ENCODE measurements at places on chromosomes 2 and 18.

GRCh38 chr2:128715360-128715759 lies 396.7 kb upstream of the HS6ST1 start:
- no peak for DNase-seq

DNA sequence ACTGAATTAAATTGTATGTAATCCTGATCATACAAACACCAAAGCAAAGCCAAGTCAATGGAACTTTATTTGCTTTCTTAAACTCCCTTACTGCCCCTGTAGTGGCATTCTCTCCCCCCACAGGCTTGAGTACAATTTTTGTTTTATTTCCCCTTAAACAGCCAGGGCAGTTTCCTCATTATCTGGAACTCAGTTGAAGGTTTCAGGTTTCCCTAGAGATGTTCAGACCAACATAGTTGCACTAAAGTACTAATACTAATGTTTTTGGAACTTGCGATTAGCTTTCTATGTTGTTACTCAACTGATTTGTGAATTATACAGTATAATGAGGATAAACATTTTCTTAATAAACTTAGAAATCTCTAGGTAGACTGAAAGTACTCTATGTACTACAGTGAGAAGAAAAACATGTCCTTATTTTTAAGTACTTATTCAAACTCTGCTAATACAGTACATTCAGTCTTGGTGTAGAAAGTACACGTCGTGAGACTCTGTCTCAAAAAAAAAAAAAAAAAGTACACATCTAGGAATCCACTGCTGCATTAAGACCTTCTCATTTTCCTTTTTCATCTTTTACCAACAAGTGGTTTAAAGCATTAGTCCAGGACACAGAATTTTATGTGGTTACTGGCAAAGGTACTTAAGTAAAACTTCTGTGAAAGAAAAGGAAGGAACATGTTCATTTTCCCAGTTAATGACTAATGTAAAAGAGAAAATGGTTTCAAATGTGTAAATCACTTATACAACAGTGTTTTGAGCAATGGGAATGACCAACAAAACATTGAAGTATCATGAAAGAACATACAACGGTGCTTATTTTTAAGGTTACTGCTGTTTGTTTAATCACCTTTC lies 209.5 kb upstream of the SMAD7 start:
- no peak for DNase-seq

GRCh38 chr18:67260841-67261240 lies 255.7 kb downstream of the DSEL start:
- no peak for DNase-seq

GRCh38 chr2:173982182-173982714 lies 17.1 kb upstream of the SP3 start:
- DNase-seq, result no peak

DNA sequence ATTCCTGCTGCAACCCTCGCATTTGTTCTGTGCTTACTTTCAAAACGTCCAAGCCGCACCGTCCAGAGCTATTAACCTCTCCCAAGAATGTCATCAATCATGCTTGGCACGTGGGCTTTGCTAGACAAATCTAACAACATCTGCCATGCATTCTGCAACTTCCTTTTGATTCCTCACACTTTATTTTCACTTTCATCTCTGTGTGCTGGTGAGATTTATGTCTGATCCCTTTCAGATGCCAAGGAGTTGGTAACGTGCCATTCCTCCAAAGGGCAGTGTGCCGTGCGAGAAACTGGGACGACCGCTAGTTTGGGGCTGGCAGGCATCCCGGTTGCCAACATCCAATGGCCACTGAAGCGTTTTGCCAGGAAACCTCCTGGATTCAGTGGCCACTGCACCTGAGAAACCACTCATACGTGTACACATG lies 230.0 kb upstream of the PARD3B start:
- no peak for DNase-seq

DNA sequence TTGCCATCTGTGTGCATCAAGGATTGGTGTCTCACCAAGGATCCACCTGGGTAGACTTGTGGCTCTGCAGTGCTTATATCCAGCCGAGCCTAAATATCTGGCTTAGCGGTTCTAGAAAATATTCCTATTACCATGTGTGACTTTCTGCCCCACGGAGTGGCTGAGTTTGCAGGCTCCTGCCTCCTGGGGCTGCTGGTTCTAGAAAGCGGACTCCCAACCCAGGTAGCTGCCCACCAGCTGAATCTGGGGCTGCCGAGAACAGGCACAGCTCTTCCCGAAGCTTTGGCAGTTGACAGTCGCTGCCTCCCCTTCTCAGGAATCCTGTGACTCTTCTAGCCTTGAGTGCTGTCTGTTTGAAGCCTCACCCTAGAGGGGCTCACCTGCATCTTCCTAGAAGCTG lies 104.6 kb downstream of the TPGS2 start:
- DNase-seq, result no peak

- no peak for DNase-seq
These were observed 206.9 kb downstream of the ARL4C start for GRCh38 chr2:234289834-234290590.

DNA sequence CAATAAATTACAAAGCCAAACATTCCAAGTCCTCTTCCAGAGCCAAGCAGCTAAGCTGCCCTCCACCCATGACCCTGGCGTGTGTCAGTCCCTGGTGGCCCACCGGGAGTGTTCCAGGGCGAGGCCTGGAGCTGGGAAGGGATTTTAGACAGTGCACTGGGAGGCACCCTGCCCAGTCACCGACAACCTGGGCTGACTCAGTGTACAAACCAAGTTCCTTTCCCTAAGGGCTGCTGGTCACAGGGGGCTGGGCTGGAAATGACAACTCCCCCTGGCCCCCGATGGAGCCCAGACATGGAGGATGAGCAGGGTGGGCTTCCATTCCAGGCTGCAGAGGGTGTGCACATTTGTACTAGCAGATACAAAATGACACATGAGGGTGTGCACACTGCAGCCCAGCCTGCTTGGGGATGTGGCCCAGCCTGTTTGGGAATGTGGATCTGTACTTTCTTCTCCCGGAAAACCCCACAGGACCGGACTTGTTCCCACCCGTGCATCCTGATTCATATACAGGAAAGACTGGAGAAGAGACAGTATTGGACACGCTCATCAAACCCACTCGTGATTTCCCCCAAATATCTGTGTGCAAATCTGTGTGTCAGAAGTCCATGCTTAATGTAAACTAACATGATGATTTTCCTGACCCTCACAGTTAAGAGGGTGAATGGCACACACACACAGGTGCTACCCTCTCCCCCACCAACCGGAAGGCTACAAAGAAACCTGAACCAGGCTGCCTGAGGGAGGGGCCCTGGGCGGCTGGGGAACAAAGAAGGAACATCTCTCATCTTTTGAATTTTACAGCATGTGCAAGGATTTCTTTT lies 58.9 kb downstream of the NDUFA10 start:
- DNase-seq, result no peak

DNA sequence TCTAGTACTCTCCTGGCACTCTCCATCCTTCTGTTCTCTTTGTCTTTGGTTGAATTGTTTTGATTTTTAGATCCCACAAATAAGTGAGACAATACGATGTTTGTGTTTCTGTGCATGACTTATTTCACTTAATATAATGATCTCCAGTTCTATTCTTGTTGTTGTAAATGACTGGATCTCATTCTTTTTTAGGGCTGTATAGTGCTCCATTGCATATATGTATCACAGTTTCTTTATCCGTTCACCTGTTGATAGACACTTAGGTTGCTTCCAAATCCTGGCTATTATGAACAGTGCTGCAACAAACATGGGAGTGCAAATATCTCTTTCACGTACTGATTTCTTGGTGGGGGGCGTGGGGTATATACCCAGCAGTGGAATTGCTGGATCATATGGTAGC lies 245.0 kb downstream of the ADCYAP1 start:
- DNase-seq, result no peak

DNA sequence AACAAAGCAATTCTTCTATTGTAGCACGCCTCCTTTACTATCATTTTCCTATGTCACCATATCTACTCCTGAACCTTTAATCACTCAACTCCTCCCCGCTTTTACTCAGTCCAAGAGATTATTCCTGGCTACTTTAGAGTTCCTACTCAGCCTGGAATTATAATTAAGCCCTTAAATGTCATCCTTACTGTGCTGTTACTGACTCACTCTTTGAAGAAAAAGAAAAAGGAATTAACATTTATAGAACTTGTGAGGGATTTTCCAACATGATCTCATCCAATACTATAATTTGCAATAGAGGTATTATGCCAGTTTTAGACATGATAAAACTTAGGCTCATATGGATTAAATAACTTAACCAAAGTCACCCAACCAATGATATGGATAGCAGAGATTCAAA lies 61.7 kb downstream of the CCDC88A start:
- DNase-seq, result no peak

DNA sequence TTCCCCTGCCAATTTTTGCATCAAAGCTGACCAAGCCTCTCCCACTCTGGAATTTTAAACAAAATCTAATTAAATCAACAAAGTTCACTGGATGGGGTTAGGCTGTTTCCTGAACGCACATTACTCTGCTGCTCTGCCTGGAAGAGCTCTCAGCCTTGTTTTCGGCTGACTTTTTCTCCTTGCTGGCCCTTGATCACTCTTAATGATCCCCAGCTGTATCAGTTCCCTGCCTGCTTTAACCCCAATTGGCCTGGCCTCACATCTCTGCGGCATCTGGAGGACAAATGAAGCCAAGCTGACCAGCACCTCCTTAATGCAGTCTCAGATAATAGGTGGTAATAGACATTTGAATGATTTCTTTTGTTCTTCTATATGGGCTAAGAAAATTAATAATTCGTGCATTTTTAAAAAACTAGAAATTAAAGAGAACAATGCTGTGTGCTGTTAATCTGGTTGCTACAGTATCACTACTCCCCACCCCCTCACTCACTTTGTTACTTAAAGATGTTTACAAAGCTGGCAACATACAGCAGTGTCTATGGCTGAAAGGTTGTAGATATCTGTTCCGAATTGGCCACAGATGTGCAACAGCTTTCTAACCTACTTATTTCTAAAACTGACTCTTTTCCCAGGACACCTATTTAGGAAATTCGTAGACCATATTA lies 415.2 kb upstream of the KCNH7 start:
- DNase-seq, result no peak

DNA sequence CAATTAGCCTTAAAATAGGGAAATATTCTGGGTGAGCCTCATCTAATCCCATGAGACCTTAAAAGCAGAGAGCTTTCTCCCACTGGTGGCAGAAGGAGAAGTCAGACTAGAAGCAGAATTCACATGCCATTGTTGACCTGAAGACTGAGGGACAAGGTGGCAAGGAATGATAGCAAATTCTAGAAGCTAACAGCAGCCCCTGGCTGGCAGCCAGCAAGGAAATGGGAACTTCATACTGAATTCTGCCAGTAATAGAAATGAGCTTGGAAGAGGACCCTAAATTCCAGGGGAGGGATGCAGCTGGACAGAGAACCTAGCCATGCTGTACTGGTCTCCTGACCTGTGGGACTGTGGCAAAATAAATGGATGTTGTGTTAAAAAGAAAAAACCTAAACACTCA lies 19.5 kb downstream of the B3GNT7 start:
- no peak for DNase-seq

GRCh38 chr18:33804258-33804657 lies 226.2 kb downstream of the ASXL3 start:
- DNase-seq, result no peak

DNA sequence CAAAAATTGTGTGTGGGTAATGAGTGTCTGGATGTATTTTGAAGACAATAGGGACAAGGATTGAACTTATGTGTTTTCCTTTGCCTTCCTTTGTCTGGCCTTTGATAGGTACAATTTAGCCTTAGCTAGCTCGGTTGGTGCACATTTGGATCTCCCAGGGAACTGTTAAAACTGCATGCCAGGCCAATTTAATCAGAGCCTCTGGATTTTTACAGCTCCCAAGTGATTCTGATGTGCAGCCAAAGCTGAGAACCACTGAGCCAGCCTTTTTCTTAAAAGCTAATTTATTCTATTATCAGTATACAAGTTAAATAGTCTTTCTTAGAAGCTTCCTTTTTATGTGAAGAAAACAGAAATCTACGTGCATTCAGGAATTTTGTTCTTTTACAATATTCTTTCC lies 25.0 kb downstream of the PLEK start:
- DNase-seq, result no peak

DNA sequence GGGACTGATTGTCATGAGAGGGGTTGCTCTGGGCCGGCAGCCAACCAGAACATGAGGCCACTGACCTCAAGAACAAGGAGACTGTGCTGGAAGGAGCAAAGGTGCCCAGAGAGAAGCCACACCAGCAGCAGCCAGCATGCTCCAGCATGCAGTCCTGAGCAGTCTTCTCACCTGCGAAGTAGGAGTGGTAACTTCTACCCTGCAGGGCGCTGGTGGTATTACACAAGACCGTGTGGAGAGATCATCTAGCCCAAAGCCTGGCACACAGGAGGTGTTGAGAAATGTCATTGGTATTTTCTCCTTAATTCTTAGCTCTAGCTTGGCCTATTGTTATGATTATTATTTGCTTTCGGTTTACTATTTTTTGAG lies 132.7 kb downstream of the TSN start:
- DNase-seq, result no peak

- DNase-seq, result no peak
These were observed 106.4 kb downstream of the POLE4 start for GRCh38 chr2:75064691-75065396.

DNA sequence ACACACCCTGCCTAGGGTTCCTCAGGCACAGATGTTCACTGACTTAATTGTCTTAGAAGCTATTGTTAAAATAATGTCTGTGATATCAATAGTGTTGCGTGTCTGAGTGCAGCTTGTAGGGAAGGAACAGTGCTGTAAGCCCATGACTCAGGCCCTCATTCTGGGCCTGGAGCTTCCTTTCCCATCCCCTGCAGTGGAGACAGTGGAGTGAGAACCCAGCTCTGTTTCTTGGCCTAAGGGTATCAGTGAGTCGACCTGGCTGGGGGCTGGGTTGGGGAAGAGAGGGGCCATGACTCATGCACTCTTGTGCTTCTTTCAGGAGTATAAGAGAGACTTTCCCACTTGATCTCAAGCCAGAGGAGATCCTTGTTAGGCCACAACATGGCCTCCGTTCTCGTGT lies 106.8 kb downstream of the HRH4 start:
- no peak for DNase-seq

All from stimulated activated CD8-positive, alpha-beta memory T cell treated with anti-CD3 and anti-CD28 coated beads, Interleukin-7, amount 100 ng/mL, for 1 hour (primary cell).